ENCODE measurements at places on chromosomes 3 and 15. TPM values are rescaled to one million over a fixed set of nuclear protein-coding genes. Genes with fewer than 3 reads are reported as not detected.

Gene LRRC31
- total RNA-seq: not detected

DNA sequence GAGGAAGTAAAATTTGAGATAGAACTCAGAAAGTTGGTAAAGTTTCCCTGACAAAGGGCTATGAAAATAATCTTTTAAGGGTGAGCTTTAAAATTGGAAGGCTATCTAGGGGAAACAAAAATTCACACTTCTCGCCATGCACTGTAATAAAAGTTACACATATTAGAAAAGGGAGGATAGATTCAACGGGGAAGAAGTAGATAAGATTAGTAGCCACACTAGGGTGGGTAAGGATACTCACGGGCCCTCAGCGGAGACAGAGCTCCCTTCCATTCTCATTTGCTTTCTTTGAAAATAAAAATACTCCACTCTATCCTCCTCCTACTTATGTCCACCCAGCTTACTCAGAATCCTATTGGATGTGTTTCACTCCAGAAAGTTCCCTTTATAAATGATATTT is 691.3 kb upstream of the NR2F2 start:
- DNase-seq: no peak

Gene RTP1
- not detected for total RNA-seq

Gene NPAP1
- 0.16 TPM for total RNA-seq

Gene LSMEM2
- total RNA-seq: not detected

Gene LEO1
- 21.3 TPM for total RNA-seq

Gene CYP19A1
- total RNA-seq: 3.1 TPM

DNA sequence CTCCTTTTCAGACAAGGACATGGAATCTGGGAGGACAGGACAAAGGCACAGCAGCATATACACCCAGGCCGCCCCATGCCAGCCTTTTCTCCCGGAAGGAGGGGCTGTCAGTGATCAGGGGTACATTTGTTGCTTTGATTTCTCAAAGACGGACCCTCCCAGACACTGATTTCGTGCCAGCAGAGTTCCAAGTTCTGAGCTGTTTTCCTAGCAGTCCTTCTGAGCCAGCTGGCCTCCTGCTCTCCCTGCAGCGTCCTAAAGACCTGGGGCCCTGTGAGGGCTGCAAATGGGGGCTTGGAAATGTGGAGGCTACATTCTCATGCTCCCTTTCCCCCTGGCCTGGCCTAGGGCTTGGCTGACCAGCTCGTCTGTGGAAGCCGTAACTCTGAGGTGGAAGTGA is 22.3 kb downstream of the CTSH start:
- no peak for DNase-seq

Gene PPARG
- total RNA-seq: 39.4 TPM

Measured in fibroblast of the aortic adventitia (primary cell).